Fibroblast of pulmonary artery (primary cell): ENCODE measurements at places on chromosomes 12 and 14.

GRCh38 chr14:71107921-71108320 lies 200.7 kb downstream of the PCNX1 start:
- no peak for DNase-seq

GRCh38 chr12:103422746-103423515 lies 72.8 kb downstream of the C12orf42 start:
- no peak for DNase-seq

DNA sequence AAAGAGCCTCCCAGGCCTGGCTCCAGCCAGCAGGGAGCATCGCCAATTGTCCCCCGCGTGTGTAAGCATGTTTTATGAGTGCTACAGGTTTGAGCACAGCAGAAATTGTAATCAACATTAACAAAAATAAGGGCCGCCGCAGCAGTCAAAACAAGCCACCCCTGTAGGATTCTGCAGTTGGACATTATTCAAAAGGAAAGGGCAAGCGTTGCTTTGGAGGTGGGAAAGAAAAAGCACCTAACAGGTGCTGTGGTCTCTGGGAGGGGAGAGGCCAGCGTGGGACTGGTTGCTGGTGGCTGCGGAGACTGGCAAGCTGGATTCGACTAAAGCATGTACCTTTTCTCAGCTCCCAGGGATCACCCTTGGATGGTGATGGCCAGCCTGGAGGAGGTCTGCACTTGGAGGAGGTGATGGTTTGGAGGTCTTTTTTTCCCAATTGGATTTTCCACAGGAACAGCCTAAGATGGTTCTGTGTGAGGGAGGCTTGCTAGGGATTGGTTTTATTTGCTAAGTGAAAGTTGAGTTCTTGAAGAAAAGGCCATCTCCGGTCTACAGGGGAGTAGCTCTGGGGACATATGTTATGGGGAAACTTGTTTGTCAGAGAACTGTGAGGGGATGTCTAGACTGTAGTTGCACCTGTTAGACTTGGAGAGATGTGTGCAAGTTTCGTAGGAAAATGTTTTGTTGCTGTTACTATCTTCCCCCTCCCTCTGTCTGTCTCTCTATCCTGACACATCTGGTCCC lies 2.0 kb downstream of the DYRK2 start:
- DNase-seq, result no peak

DNA sequence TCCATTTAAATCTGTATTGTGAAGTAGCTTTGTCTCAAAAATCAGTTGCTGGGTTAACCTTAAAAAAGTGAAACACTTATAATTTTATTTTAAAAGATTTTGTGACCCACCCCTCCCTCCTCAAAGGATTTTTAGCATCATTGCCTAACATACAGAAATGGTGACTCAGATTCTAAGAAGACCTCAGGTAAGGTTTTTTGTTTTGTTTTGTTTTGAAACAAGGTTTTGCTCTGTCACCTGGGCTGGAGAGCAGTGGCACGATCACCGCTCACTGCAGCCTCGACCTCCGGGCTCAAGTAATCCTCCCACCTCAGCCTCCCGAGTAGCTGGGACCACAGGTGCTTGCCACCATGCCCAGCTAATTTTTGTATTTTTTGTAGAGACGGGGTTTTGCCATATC lies 74.2 kb downstream of the GNS start:
- no peak for DNase-seq

- no peak for DNase-seq
Observed at GRCh38 chr12:123050913-123051312, 70.4 kb downstream of the ARL6IP4 start.

- no peak for DNase-seq
Observed at GRCh38 chr14:91300957-91301356, 56.5 kb upstream of the GPR68 start.

DNA sequence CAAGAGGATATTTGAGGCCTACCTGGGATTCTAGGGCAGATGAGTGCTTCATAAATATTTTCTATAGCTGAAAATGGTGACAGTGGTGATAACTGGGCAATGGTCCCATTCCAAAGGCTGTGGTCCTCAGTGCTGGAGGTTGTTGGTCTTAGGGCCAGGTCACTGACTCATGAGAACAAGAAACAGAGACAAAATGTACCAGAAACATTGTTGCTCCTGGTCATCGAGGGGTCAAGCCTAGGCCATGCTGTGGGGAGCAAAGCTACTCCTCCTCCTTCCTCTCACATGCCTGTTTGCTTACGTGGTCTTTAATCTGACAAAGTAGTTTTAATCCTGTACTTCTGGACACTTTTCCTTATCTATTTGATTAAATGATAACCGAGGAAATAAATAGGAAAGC lies 33.8 kb downstream of the ERG28 start:
- DNase-seq, result no peak

- DNase-seq, result no peak
Observed at GRCh38 chr12:102234599-102234998, 37.0 kb upstream of the PMCH start.

DNA sequence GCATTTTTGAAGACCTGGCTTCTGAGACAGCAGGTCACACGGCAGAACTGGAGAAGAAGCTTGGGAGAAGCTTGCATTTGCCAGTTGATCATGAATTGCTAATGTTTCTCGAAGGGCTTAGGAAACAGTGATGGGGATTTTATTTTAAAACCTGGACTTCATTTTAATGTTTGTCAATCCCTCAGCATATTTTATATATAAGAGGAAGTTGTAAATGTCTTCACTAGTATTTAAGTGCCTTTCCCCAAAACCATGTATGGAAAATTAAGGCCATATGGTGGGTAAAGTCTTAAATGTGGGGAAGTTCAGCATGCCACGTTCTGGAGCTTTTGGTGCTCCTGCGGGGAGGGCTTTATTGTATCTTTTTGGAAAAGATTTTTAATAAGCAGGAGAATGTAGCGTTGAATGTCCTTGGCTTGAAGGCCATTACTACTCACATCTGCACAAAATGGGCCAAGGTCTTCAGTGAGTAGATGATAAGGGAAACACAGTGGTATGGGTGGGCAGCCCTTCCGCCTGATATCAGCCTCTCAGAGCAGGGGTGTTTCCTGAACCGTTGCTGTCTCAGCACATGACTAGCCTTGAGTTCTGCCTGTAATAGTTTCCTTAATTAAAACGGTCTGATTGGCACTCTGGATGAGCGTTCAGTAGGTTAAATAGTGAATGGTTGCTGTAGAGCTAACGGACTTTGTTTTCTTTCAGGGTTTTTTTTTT lies 511.4 kb downstream of the PCNX1 start:
- DNase-seq, result no peak

- DNase-seq, result no peak
Observed at GRCh38 chr12:130829391-130830245, 9.4 kb downstream of the STX2 start.

DNA sequence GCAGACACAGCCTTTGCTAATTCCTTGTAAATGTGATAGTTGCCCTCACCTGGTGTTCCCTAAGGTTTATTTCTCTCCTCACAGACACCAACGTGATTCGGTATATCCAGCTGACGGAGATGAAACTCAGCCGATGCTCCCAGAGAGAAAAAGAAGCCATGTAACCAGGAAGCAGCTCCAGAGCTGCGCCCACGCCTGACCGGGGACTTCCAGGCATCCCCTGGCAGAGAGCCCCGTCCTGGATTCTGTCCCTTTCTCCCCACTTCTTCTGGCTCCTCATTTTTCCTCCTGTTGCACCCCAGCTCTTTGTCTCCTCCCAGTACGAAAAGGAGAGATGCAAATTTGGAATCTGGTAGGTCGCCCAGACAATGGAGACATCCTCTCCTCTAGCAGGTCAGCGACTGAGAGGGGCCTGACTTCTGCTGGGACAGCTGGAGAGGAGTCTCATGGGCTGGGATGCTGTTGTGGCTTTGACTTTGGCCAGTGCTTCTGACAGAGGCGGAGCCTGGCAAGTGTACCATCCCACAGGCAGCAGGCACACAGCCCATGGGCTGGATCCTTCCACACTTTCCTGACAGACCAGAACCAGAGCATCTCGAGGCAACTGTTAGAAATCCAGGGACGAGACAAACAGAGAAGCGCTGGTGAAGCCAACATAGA lies 29.4 kb downstream of the TTC9 start:
- no peak for DNase-seq

- DNase-seq, result no peak
Observed at GRCh38 chr12:93921521-93921920, 226.9 kb upstream of the PLXNC1 start.

DNA sequence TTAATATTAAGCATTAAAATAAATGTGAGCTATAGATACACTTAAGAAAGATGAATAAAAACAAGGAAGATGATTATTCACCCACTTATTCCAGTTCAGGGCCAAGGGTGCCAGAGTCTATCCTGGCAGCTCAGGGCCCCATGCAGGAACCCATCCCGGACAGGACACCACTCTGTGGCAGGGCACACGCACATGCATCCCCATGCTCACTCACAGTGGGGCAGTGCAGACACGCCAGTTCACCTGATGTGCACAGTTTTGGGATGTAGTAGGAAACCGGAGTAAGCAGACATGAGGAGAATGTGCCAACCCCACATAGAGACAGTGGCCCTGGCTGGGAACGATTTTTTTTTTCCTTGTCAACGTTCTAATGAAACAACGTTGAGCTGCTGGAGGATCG lies 47.2 kb downstream of the DICER1 start:
- DNase-seq, result no peak

DNA sequence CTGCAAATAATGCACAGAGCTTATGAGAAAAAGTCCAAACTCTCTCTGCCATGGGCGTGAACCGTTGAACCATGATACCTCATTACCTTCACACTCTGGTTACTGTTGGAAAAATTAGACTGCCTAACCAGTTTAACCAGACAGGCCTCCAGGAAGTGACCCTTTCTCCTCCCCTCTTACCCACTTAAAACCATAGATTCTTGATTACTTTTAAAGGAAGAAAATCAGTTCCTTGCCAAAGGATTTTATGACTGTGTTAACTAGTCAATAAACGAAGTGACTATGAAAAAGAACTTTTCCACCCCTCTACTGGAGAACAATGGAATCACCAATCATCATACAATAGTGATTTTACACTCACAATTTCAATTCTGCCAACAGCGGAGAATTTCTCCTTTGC lies 254.0 kb upstream of the ATP2B1 start:
- peak; percentile 15 for DNase-seq

- DNase-seq, result peak; percentile 59
Observed at GRCh38 chr14:93984987-93985410, 8.6 kb upstream of the ASB2 start.

- DNase-seq, result no peak
Observed at GRCh38 chr12:26293612-26294011, 98.2 kb downstream of the SSPN start.

DNA sequence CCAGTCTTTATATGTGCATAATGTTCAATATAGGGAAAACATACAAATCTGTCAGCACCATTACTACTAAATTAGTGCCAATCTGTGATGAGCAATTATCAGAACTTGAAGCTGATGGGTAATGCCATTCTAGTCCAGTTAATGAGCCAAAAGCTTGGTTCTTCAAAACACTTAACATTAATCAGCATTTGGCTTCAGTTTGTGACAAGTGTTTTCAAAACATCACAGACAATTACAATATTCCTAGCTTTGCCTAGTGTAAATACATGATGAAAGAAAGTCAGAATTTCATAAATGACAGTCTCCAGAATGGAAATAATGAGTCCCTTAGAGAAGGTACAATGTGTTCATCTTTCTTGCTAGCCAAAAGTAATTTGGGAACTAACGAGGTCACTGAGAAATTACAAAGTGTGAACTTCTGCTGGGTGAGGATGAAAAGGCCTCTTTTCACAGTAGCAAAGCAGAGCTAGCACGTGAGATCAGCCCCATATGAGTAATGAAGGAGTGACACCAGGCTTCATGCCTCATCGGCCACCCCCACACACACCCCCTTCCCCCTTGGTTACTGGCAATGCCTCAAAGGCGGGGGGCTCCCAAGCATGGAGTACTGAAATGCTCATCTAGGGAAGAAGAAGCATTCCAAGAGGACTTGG lies 180.6 kb upstream of the EEA1 start:
- DNase-seq, result no peak

DNA sequence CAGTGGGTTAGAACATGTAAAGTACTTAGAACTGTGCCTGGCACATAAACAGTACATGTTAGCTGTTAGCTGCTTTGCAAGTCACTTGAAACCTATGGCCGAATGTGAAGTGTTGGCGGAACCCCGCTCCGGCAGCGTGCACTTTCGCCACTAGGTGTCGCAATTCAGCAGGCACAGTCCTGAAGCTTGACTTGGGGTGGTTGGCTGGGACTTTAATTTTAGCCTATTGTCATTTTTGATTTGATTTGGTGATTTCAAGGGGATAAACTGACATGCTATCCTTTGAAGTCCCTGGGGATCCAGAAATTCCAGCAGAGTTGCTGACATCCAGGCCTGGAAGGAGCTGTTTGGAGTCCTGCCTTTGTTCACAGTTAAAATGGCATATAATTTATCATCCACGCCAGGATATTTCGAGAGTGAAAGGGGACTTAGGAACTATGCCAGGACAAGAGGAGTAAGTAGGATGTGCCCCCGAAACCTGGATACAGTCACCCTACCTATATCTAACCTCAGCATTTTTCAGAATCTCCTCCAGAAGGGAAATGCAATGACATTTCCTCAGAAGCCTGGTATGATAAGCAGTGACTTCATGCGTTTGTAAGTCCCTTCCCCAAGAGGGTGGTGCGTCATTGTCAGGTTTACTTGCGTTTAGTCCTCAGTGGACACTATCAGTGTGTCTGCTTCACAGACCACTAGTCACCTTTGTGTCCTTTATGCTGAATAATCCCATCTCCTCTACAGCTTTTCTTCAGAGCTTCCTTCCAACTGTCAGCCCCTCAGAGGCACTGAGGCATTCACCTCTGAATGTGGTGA lies 3.5 kb upstream of the TSPAN9 start:
- DNase-seq, result peak; percentile 92

GRCh38 chr12:126160912-126161311 lies 1095.7 kb downstream of the AACS start:
- DNase-seq, result no peak

DNA sequence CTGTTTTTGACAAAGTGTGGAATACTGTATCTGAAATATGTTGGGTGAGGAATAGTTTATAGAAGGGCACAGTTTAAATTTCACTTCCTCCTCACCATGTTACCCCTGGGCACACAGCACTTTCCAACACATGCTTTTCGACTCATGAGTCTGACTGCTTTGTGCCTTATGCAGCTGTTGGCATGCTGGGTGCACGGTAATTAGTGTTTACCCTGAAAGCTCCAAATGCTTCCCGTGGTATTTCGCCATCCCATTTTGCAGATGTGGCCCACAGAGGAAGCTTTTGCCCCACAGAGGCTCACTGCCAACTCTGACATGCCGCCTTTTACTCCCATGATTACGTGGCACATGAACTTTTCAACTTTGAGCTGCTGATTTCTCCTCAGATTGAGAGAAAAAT lies 168.6 kb downstream of the PRKCH start:
- DNase-seq, result no peak

- no peak for DNase-seq
Observed at GRCh38 chr12:120933786-120934185, 29.6 kb upstream of the SPPL3 start.

GRCh38 chr12:101793401-101793800 lies 37.4 kb downstream of the GNPTAB start:
- peak; percentile 54 for DNase-seq

DNA sequence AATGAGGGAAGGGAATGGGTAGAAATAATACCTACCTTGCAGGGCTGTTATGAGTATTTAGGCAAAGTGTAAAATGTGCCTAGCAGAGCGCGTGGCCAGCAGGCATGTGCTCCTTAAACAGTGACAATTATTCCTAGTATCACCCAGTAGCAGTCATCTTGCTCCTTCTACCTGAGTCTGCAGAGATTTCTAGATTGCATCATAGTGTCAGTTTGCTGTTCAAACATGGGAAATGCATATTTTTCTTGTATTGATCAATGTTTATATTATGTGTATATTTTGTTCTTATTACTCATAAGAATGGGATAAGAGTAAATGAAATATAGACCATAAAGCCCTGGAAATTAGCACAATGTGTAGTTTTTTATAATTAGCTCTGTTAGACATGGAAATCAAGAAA lies 37.3 kb upstream of the PLEKHG7 start:
- no peak for DNase-seq

GRCh38 chr14:46352844-46353243 lies 298.7 kb downstream of the RPL10L start:
- no peak for DNase-seq
